ENCODE measurements at places on chromosomes 5 and 9.

DNA sequence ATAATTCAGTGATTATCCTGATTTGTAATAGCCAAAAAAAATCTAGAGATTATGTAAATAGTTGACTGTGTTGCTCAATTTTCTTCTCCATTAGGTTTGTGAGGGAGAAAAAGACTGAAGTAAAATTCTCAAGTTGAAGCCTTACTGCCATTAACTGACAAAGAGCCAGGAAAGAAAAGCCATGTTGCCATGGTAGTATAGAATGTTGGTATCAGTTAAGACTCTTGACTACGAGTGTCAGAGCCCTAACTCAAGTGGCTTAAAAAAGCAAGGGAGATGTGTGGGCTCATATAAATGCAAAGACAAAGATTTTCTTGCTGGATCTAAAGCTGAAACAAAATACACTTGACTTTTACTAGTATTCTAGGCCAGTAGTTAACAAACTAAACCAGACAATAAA, 571.7 kb downstream of the KCTD16 start:
- DNase-seq: no peak

GRCh38 chr9:15240927-15241326, 66.1 kb downstream of the TTC39B start:
- DNase-seq: no peak

DNA sequence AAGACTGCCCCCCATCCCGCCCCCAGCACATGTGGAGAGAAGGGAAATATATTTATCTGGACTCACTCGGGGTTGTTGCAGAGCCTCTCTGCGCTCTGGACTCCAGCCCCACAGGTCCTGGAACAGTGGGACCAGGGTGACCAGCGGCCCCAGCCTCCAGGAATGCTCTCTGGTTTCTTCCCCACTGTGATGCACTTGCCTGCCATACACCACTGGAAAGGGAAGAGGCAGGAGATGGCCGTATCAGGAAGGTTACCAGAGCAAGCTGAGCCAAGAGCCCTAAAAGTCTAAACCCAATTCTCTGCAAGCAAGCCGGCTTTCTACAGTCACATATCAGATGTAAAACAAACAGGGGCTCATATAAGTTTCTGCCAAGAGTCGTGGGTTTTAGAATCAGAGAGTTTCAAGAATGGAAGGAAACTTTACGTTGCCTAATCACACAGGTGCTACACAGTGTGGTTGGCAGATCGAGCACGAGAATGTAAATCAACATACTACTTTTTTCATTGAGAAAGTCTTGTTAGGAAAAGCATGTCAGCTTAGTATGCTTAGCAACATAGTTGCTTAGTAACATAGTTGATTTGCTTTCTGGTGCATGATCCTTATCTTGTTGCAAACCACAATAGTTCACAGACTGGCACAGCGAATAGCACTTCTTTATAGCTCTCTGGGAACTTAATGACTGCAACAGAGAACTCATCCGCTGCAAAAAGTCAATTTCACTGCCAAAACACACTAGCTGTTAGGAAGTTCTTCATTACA, 201.2 kb downstream of the TARS1 start:
- no peak for DNase-seq

DNA sequence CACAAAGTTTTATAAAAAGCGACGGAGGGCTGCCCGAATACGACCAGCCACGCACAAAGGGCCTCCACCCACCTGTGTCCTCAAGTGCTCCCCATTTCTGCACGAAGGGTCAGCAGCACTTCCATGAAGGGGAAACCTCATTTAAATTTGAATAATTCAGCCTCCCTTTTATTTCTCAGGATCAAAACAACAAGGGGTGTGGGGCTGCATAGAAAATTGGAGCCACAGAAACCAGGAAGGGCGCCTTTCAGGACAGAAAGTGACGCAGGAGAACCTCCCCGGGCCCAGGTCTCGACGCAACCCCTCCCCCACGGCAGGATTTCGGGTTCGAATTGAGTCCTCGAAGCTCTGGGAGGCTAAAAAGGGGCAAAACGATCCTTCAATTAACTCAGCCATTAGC, 2.1 kb downstream of the NRARP start:
- DNase-seq: no peak

DNA sequence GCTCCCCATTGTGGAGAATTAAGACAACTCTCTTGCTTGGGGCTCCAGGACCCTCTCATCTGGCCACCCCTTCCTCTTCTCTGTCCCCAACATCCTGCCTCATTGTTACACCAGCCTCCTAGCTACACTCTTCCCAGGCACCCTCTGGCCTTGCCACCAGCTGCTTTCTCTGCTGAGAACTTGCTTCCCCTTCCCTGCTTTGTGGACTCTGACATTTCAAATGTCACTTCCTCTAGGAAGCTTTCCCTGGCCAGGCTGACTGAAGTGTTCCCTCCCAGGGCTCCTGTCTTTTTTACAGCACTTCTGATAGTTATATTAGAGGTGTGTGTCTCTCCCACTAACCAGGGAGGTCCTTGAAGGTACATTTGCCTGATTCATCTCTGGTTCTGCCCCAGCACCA, 194.0 kb upstream of the KLF4 start:
- no peak for DNase-seq

DNA sequence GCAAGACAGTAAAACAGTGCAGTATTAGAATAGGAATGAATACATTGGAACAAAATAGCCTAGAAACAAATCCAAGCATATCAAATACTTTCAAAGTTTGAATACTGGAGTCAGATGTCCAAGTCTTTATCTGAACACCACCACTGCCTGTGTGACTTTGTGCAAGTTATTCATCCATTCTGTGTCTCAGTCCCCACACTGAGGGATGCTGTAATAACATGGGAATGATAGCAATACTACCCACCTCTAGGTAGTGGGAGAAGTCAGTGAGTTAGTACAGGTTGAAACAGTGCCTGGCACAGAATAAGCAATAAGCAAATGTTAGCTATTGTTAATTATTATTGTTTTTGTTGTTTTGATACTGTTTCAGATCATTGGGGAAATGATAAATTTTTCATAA, 130.9 kb downstream of the SUSD1 start:
- no peak for DNase-seq

- DNase-seq: no peak
Observed at GRCh38 chr5:9549941-9550340, 4.1 kb upstream of the SEMA5A start.
